Cardiac fibroblast (primary cell): ENCODE measurements at places on chromosomes 5 and 9.

- no peak for DNase-seq
Observed at GRCh38 chr5:178427576-178428197, 162.5 kb downstream of the COL23A1 start.

DNA sequence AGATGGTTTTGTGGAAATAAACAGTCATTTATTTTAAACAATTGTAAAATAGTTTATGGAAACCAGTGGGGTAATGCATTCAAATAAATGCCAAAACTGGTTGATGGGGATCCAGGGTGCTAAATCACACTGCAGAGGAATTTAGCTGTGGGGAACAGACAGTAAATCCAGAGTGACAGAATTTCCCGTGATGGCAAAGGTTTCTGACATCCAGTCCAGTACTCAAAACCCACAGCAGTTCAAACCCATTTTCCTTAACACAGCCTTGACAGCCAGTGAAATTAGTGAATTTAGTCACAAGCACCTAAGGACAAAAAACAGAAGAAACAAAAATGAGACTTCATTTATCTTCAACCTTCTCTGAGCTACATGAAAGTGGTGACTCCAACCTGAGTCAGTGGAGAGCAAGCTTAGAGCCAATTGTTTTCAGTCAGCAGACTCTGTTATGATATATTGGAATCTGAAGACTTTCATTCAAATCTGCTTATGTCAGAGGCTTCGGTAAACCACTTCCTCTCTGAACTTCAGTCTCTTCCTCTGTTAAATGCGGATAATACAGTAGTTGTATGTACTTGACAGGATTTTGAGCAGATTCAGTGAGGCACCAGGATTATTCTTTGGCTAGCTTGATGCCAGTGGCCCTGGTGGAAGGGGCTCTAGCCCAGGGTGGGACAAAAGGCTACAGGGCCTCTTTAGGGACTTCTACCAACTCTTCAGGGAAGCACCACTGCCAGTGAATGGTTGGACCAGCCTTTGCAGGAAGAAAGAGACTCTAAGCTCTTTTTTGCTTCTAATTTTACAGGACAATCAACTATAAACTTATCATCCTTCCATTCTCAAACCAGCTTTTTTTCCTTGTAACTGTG, 185.3 kb downstream of the MAPKAP1 start:
- DNase-seq: peak; percentile 86

DNA sequence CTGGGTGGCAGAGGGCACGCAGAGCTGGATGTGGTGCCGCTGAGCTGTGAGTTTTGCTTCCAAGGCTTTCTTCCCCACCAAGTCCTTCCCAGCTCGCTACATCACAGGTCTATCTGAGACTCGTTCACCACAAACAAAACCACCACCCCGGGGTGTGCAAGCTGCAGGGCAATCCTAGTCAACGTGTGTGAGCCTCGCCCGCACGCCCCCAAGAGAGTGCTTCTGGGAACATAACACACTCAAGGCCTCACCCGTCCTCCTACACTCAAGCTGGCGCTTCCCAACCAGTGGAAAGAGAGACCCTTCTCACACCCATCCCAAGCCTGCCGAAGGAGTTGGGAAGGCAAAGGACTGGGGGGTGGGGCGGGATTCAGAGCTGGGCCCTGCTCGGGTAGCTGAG, 10.6 kb downstream of the SNAPC4 start:
- no peak for DNase-seq

DNA sequence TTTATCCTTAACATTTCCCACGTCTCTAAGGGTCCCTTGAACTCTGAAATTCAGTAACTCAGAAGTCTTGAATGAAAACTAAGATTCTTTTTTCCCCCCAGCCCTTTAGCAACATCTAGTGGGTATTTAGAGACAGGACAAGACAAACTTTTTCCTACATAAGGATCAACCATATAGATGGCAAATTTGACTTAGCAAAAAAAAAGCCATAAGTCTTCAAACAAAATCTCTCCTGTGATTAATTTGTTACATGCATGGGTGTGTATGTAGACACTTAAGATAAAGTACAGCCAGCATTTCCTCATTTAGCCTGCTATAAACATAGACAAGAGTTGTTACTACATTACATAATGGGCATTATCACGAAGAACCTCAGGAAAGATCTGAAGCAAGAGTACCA, 29.1 kb upstream of the ANKRD31 start:
- DNase-seq: peak; percentile 53

- no peak for DNase-seq
Observed at GRCh38 chr9:2173170-2173569, 158.0 kb downstream of the SMARCA2 start.

DNA sequence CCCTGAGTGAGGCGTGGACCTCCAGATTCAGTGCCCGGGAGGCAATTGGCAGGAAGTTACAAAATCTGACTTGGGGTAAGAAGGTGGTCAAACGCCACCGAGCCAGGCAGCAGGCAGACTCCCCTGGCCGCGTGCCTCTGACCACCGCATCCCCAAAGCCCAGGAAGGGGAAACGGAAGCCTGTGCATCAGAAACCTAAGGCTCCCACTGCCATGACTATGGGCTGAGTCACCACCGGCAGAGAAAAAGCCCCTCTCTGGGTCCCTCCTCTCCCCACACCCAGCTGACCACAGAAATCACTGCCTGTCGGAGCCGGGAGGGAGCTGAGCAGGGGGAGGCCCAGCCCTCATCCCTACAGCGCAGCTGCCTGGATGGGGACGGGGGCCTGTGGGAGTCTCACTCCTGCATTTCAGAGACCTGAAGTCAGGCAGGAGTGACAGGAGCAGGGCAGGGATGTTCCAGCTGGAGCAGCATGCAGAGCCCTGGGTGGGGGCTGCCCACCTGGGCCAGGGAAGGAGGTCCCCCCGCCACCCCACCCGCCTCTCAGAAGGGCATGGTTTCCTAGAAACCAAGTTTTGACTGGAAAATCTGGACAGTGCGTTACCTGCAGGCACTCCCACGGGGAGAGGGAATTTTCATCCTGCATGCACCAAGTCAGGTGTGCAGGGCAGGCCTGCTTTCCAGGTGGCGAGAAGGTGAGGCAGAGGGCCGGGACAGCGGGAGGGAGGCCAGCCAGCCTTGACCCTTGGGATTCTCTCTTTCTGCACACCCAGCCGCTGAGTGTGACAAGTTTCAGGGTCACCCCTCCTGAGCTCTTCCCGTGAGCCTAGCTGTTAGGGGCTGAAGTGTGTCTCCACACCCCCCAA, 68.2 kb downstream of the LRSAM1 start:
- peak; percentile 98 for DNase-seq

DNA sequence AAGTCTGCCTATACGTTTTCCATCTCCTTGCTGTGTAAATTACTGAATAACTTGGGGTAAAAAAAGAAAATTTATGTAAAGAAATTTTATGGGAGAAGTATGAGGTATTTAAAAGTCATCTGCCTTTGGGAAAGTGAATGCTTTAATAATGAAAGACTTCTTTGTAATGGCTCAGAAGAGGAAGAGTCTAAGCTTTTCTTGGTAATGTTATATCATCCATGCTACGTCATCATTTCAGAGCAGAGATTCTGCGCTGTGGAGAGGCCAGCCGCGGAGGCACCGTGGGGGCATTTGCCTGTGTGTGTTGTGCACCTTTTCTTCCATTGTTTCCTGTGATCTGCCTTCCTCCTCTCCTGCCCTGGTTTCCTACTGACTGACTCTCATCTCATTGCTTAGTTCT, 78.2 kb downstream of the GOLM1 start:
- no peak for DNase-seq

DNA sequence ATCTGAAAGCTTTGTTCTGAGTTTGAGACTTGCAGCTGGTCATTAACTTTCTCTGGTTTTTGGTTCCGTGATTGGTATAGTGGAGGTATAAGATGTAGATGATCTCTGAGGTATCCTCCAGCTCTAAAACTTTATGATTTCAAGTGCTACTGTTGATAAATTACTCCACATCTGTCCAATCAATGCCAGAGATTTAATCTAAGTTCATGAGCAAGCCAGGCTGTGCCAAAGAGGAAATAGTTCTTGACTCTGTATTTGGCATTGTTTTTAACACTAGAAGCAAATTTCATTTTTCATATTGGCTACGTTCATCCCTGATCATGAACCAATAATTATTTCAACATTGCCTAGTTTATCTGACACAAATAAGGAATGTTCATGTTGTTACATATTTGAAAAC, 28.5 kb upstream of the CHD1 start:
- no peak for DNase-seq
